NCI-H1417 treated with DMSO at 0.1 percent for 48 hours (cell line): ENCODE measurements at places on chromosomes 2 and 18.

- no peak for DNase-seq
Observed at GRCh38 chr2:127096718-127097470, 10.1 kb downstream of the BIN1 start.

DNA sequence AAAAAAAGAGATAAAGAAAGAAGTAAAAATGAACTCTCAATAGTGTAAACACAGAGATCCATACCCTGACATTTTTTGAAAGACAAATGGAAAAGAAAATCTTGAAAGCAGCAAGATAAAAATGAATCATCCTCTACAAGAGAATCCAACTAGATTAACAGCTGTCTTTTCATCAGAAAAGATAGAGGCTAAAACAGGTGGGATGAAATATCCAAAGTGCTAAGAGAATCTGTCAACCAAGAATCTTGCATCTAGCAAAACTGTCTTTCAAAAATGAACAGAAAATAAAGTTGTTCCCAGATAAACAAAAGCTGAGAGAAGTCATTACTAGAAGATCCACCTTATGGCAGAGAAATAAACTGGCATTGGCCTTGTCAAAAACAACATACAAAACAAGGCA is 117.3 kb upstream of the MAPRE2 start:
- no peak for DNase-seq

GRCh38 chr2:37602702-37603101 is 68.7 kb downstream of the CDC42EP3 start:
- no peak for DNase-seq

GRCh38 chr2:105294844-105295481 is 34.6 kb downstream of the TGFBRAP1 start:
- no peak for DNase-seq

DNA sequence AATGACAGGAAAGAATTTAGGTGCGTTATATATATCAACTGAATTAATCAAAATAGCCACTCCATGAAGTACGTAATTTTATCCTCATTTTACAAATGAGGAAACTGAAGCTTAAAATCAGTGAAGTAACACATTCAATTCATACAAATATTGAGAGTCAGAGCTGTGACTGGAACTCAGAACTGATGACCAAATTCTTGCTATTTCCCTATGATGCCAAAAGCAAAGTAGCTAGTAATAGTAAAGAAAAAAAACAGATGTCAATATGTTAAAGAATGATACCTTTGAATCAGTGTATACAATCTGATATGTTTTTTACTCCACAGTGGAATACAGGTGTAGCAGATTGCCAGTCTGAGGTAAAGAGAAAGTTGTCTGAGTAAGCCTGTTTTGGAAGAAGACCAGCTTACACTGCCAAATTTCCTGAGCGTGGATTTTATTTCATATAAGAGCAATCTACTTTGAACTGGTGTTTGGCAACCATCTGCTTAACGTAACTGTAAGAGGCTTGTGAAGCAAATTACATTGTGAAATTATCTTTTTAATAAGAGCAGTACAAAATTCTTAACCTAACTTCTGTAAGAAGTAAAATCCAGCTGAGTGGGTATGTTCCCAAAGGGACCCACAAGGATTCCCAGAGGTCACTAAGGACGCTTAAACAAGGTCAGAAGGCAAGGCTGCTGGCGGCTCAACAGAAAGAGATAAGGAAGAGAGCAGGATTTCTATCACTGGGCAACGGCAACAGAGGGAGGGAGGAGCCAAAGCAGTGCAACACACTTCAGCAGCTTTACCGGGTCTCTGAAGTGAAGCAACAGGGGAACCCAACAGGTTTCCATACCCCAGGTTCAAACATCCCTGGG is 85.6 kb downstream of the IKZF2 start:
- DNase-seq, result no peak

GRCh38 chr18:56517196-56517595 is 121.2 kb downstream of the TXNL1 start:
- no peak for DNase-seq

DNA sequence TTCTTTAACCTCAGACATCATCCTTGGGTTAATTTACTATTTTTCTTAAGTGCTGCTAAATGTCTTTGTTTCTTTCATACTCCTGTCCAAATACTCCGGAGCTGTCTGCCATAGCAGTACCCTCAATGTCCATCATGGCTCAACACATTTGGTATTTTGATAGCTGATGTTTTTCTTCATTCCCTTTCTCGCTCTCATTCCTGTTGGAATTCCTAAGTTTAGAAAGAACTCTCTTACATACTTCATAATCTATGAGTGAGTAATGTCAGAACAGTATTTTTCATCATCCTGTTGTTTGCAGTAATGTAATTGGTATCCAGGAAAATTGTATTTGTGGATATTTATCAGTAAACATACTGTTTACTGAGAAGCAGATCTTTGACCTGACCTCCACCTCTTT is 282.9 kb downstream of the PTGR3 start:
- no peak for DNase-seq

DNA sequence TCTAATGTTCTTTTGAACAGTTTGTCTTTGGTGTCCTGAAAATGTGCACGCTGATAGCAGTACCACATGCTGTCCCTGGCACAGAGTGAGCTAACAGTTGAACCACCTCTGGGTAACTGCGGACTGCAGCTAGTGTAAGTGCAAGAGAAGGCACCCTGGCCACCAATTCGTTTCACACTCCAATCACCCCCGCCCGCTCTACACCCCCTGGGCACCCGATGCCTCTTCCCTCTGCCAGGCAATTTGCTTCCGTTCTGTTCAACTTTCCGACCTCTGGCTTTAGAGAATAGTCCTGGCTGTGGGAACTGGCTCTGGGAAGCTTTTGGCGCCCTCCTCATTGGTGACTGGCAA is 1.4 kb downstream of the DOCK10 start:
- no peak for DNase-seq

DNA sequence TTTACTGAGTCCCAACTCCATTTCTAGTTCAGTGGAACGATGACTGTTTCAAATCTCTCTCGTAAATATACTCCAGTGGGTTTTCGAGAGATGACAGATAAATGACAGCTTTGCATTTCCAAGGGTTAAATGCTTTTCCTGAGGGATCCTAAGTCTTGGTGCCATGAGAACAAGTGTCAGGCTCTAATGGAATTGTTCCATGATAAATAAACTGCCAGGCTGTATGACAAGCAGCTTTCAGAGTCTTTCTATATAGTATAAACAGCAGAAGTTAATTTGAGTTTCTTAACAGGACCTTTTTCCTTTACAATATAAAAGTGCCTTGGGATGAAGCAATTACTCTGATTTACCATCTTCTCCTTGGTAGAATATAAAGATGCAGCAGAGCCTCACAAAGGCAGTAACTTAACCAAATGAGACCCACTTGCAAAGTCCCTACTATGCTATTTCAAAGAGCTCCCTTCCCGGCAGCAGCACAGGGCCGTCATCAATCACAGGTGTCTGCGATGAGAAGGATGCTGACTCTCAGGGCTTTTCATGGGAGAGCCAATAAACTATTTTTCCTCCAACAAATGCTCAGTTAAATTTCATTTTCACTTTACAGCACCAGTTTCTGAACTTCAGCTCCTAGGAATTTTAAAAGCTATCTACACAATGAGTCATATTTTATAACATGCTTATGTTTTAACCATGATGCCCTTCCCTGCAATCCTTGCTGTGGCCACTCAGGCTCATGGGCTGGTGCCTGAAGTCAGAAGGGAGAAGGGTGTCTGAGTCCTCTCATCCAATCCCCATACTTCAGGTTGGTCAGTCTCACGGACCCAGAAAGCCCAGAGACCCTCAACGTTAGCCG is 123.8 kb downstream of the AFF3 start:
- no peak for DNase-seq

DNA sequence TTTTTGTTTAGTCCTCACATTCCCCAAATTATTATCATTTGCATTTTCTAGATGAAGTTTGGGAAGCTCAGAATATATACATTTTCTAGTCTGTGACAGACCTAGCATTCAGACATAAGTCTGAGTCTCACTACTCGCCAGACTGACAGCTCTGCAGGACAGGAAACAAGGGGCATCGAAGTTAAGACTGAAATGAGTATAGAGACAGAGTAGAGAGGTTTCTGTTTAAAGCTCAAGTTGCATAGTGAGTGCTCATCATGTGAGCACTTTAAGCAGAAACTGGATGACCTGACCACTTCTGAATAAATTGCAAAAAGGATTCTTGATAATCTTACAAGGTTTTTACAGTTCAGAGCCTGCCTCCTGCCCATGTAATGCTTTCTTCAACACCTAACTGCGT is 1.1 kb downstream of the HADHB start:
- DNase-seq, result no peak

- no peak for DNase-seq
Observed at GRCh38 chr18:28063271-28063761, 113.6 kb downstream of the CDH2 start.

DNA sequence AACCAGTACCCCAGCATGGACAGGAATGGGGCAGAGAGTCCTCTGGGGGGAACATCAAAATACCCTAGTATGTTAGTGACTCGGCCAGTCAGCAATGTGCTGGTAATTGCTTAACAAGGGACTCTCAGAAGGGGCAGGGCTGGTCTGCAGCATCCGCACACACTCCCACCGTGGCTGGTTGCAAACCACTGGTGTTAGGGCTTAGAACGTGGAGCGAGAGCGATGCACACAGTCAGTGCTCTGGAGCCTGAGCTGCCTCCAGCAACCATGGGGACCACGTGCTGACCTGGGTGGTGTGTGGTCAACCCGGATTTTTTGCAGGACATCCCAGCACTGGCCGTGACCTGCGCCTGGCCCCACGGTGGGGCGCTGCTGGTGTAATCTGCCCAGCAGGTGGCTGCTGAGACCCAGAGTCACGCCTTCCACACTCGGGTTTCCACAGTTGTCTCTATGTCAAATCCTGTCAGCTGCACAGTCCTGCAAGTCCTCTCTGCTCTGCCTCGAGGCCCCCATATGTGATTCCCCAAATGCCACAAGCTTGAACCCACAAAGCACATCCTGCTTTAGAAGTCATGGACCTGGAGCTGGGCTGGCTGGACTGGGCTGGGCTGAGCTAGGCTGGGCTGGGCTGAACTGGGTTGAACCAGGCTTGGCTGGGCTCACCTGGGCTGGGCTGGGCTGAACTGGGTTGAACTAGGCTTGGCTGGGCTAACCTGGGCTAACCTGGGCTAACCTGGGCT is 50.6 kb upstream of the GPC1 start:
- no peak for DNase-seq

- no peak for DNase-seq
Observed at GRCh38 chr2:5959836-5960820, 267.9 kb downstream of the SOX11 start.

DNA sequence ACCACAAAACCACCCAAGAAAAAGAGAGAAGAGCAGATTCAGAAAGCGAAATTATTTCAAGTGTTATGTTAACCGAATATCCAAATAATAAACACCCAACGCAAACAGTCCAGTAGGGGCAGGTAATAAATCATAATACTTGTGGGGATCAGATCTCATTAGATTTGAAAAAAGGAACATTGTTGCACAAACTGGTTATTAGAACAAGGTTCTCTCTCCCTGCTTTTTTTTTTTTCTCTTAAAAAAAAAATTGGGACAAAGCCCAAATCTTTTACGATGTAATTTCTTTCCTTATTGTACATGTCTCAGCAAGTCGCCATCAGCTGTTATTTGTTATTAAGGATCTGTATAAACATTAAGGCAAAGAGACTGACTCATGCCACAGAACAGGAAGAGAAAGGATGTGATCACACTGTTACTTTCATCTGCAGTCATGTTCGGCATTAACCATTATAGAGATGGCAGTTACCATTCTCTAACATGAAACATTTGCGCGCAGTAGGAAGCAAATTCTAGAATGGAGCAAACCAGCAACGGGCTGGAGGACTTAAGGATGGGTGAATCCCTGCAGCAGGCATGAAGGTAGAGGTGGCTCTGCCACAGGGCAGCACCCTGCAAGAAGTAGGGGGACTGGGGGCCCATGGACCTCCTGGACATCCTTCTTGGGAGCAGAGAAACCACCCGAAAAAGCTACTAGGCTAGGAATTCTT is 42.0 kb downstream of the EPHA4 start:
- DNase-seq, result peak; percentile 19

DNA sequence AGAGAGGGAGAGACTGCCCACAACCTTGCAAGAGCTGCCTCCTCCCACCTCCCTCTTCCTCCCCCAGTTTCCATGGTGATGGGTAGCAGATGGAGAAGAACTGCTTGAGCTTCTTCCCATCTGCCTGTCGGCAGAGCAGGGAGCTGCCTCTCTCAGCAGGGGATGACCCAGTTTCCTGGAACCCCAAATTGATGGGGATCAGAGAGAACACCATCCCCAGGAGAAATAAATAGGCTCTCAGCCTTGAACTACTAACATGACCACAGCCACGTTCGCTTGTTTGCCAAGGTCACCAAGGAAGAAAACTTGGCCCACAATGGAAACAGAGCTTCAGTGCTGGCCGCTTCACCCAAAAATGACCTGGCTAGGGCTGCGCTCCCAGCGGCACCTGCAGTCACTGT is 82.2 kb downstream of the ADD2 start:
- no peak for DNase-seq

DNA sequence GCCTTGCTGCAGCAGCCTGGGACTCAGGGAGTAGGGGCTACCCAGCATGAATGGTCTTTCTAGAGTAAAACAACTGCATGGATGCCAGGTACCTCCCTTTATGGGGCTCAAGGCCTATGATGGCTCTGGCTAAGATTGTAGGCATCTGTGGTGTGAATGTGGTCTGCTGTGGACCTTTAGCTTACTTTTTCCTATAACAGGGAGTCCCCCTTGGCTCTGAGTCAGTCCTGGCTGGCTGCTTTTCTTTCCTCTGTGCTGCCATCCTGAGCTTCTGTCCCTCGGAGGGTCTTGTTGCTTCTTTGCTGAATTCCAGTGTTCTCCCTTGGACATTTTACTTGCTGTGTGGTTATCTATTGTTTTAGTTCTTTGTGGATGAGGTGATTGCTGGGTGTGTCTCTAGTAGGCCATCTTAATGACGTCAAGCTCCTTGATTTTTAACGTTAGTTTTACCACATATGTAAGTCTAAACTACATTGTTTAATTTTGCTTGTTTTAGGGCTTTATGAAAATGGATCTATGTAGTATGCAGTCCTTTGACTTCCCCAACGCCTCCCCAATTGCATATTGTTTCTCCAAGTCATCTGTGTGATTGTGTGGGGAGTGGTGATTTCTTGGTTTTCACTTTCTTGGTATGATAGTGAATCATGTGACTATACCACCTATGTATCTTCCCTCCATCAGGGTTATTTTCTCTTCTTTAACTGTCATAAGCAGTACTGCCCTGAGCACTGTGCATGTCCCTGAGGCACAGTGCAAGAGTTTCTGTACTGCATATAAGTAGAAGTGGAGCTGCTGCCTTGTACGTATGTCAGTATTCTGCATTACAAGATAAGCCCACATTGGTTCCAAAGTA is 92.4 kb downstream of the NCK2 start:
- DNase-seq, result no peak

- DNase-seq, result no peak
Observed at GRCh38 chr2:109350526-109350925, 221.5 kb downstream of the SH3RF3 start.

- DNase-seq, result no peak
Observed at GRCh38 chr2:48089644-48090043, 183.3 kb upstream of the FBXO11 start.

GRCh38 chr2:196244966-196245365 is 73.6 kb upstream of the STK17B start:
- DNase-seq, result no peak

- no peak for DNase-seq
Observed at GRCh38 chr2:113216321-113216720, 42.5 kb downstream of the PSD4 start.

GRCh38 chr2:213161759-213162515 is 10.5 kb upstream of the IKZF2 start:
- no peak for DNase-seq
